Breast epithelium (tissue), 4 donors: ENCODE measurements at places on chromosomes 7 and 10.

DNA sequence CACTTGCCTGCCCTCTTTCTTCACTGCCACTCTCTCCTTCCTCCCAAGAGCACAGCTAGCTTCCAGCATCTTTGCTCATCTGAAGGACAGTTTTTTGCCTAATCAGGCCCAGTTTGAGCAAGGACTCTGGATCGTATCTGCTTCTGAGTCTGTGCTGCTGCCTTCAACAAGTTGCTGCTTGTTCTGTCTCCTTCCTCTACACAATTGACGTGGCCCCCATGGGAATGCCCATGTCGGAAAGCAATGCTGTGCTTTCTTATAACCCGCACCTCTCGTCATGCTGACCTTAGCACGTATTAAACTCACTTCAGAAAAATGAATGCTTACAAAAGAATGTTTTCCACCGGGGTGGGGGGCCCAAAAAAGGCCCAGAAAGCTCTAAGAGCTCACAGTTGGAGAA, 324.7 kb upstream of the C7orf33 start:
- no peaks in the 10 kb centered on the region for H3K27me3 ChIP-seq
- H3K36me3 ChIP-seq = no peaks in the 10 kb centered on the region
- no peak overlapping the region for H3K4me3 ChIP-seq
- peaks cover 3% of the 10 kb centered on the region for H3K4me1 ChIP-seq
- H3K27ac ChIP-seq = no peak overlapping the region
- DNase-seq = no peak

- H3K27me3 ChIP-seq = no peaks in the 10 kb centered on the region
- no peak overlapping the region for H3K27ac ChIP-seq
- H3K4me3 ChIP-seq = no peak overlapping the region
- no peaks in the 10 kb centered on the region for H3K36me3 ChIP-seq
- H3K4me1 ChIP-seq = no peaks in the 10 kb centered on the region
Measured at GRCh38 chr7:326809-327232, 36.9 kb downstream of the FOXL3 start.

DNA sequence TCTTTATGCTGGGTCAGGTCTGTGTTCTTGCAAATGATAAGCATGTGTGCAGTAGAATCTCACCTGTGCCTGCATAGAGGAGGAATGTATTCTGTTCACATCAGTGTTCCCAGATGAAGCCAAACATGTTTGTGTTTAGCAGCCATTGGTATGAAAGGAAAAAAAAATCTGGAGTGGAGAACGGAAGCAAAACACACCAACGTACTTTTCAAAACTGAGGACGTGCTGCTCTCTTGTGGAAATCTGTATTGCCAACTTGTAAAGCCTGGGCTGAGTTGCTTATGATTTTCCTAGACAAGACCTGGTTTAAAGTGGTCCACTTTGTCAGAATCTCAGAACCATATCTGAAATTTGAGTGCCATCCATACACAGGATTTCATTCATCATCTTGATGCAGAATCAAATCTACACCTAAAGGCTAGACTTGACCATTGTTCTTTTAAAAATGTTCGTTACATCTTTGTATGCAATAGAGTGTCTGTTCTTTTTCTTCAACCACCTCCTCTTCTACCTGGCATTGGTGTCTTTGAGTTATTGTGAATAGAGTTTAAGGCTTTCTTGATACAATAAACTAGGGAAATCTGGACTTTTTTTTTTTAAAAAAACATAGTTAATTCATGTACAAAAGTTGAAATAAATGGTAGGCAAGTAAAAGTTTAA, 367.7 kb downstream of the PHF14 start:
- H3K27me3 ChIP-seq = no peaks in the 10 kb centered on the region
- DNase-seq = no peak
- H3K4me3 ChIP-seq = no peak overlapping the region
- no peak overlapping the region for H3K27ac ChIP-seq
- H3K4me1 ChIP-seq = no peaks in the 10 kb centered on the region

DNA sequence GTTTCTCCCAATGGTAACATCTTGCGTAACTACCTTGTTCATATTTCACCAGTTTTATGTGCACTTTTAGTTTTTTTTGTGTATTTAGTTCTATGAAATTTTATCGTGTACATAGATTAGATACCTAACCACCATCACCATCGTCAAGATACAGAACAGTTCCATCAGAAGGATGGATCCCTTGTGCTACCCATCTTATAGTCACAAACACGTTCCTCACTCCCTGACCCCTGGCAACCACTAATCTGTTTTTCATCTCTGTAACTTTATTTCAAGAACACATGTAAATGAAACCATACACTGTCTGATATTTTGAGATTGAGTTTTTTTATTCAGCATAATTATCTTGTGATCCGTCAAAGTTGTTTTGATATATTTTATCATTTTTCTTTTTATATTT, 29.9 kb downstream of the FANK1 start:
- H3K27me3 ChIP-seq = no peaks in the 10 kb centered on the region
- DNase-seq = no peak
- no peaks in the 10 kb centered on the region for H3K4me1 ChIP-seq
- H3K4me3 ChIP-seq = no peak overlapping the region
